ENCODE measurements at places on chromosomes 11 and 22. TPM values are rescaled to one million over a fixed set of nuclear protein-coding genes. Genes with fewer than 3 reads are reported as not detected.

The YPEL1 gene
- polyA plus RNA-seq: 14.5 TPM

The GRAP2 gene
- 1.3 TPM for polyA plus RNA-seq

The CNIH2 gene
- 3.3 TPM for polyA plus RNA-seq

DNA sequence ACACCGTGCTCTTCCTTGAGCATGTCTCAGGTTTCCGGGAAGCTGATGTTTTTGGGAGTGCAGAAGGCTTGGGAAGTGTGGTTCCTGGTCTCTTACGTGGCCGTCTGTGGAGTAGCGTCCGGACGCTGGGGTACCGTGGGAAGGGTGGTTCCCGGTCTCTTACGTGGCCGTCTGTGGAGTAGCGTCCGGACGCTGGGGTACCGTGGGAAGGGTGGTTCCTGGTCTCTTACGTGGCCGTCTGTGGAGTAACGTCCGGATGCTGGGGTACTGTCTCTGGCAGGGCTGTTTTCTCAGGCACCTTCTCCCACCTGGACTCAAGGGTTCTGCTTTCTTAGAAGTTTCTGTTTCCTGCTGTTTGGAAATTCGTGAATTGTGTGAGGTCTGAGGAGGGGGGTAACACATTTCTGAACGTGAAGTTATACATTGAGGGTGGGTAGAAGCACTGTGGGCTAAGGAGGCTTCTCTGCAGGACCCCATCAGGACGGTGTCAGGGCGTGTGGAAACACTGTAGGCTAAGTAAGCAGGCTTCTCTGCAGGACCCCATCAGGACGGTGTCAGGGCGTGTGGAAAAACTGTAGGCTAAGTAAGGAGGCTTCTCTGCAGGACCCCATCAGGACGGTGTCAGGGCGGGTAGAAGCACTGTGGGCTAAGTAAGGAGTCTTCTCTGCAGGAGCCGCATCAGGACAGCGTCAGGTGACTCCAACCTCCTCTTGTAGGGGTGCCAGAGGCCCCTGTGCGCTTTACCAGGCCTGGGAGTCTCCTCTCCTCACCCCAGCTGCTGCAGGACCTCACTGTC is 5.3 kb upstream of the IFITM3 start:
- DNase-seq: no peak

The MRGPRF gene
- 20.9 TPM for polyA plus RNA-seq

DNA sequence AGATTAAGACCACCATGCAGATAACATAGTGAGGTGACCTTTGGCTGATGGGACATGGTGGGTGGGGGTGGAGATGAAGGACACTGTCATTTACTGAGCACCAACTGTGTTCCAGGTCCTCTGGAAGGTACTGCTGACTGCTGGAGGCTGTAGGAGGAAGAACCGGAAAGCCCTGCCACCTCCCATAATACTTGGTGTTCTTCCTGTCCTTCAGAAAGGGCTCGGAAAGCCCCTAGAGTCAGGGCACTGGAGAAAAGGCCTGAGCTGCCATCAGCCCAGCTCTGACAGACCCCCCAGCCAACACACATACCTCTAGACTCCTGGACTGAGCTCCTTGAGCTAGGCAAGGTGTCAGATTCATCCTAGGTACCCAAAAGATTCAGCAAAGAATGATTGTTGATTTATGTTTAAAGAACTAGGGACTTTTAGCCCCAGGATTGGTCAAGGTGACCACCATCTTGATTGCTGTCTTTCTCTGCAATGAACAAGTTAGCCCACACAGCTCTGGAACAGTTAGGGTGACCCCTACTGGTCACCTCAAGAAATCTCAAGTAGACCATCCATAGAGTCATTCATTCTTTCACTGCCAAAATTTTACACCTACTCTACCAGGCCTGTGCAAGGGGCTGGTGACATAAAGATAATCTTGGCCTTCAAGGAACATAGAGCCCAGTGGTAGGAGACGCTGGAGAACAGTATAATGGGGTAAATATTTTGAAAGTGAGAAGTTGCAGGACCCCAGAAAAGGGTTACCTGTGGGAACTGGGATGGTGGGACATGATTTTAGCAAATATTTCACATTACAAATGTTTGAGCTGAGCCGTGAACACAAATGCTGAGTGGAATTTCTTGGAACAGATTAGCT is 39.4 kb downstream of the IRAG1 start:
- no peak for DNase-seq

DNA sequence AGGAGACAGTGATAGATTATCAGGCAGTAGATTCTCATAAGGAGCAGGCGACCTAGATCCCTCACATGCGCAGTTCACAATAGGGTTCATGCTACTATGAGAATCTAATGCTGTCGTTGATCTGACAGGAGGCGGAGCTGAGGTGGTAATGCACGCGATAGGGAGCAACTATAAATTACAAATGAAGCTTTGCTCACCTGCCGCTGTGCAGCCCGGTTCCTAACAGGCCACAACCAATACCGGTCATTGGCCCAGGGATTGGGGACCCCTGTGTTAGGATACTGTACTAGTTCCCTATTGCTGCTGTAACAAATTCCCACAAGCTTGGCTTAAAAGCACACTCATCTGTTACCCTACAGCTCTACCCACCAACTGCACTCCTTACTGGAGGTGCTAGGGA is 10.7 kb downstream of the B3GNT6 start:
- no peak for DNase-seq

DNA sequence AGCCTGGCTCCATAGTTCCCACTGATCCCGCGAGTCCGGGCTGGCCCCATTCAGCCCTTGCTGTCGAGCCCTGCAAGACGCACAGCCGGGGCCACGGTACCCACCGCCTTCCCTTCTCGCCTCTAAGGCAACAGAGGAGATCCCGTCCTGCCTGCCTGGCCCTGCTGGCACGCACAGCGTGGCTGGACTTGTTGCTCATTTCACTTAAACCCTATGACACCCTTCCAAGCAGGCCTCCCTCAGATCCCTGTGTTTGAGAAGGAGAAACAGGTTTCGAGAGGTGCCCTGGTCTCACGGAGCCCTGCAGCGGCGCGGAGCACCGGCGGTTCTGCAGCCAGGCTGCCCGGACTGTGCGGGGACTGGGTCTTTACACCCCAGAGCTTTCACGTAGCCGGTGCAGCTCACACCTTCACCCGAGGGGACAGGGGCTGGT is 1048.4 kb downstream of the BRD1 start:
- no peak for DNase-seq

GRCh38 chr11:111231836-111232235 is 13.7 kb upstream of the POU2AF2 start:
- no peak for DNase-seq

The P2RX3 gene
- 0.42 TPM for polyA plus RNA-seq

The IGLL5 gene
- polyA plus RNA-seq: not detected

DNA sequence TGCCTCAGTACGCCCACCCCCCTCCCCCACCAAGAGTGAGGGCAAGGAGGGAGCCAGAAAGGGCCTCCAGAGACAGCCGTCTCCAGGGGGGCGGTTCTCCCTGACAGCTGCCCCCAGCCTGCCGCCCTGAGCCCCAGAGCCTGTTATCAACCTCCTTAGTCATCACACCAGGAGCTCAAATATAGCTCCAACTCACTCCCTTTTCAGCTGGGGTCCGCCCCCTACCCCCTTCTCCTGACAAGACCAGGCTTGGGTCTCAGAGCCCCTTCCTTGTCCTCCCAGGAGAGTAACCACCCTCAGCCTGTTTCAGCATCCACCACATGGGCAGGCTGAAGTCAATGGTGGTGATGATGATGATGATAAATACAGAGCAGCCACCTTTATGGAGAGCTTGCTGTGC is 2.5 kb upstream of the INPP5J start:
- no peak for DNase-seq

The FOXRED1 gene
- 30.1 TPM for polyA plus RNA-seq

DNA sequence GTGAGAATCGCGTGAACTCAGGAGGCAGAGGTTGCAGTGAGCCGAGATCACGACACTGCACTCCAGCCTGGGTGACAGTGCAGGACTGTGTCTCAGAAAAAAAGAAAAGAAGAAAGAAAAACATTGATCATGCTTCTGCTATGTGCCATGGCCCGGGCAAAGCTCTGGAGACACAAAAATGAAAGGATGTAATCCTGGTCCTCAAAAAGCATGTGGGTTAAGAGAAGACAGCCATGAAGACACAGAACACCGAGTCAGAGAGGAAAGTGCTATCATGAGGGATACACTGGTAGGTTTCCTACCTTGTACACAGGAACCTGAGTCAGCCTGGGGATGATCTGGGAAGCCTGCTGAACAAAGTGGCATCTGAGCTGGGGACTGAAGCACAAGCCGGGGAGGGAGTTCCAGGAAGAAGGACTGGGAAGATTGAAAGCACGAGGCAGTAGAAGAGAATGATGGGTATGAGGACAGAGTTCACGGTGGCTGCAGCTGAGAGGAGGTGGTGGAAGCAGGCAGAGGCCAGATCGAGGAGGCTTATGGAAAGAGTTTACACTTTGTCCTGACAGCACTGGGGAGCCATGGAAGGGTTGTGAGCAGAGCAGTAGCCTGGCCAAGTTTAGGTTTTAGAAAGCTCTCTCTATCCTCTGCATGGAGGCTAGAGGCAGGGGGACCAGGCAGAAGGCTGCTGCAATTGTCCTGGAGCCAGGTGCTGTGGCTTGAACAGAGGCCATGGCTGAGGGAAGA is 9.9 kb upstream of the MAFF start:
- DNase-seq: no peak

GRCh38 chr11:68053981-68054812 is 15.4 kb downstream of the TCIRG1 start:
- no peak for DNase-seq

The MN1 gene
- 8.0 TPM for polyA plus RNA-seq

The SYT7 gene
- 5.6 TPM for polyA plus RNA-seq

The APOL5 gene
- not detected for polyA plus RNA-seq

DNA sequence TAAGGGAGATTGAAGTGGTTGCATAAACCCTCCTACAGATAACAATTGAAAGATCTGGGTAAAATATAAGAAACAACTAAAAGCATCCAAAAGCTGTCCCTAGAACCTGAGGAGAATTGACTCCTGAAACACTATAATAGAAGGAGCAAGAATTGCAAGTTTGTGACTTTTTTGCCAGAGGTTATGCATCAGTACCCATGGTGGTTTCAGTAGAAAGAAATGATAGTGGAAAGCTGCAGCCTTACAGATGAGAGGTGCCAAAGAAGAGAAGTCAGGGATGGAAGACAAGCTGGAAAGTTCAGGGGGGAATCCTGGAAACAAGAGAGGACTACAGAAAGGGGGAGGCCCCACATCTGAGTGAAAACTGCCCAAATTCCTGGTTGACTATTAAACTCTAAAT is 80.7 kb downstream of the PACS1 start:
- no peak for DNase-seq

The MS4A6A gene
- 21.0 TPM for polyA plus RNA-seq

The RRAS2 gene
- 56.4 TPM for polyA plus RNA-seq

DNA sequence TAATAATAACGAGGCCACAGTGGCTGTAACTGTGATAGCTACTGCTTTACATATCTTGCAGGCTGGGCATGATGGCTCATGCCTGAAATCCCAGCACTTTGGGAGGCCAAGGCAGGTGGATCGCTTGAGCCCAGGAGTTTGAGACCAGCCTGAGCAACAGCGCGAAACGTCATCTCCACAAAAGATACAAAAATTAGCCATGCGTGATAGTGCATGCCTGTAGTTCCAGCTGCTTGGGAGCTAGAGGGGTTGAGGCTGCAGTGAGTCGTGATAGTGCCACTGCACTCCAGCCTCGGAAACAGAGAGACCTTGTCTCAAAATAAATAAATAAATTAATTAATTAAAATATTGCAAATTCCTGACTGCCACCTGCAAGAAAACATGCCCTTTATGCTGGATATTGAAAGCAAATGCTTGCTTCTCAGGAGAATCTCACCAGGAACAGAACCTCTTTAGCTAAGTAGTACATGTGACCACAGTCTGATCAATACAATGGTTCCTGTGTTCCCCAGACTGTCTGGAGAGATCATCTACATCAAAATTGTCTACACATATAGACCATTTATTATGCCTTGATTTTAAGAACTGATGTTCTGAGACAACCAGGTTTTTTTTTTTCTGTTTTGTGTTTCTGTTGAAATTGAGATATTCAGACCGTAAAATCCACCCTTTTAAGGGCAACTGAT is 6.3 kb downstream of the ZBTB3 start:
- no peak for DNase-seq

- no peak for DNase-seq
Observed at GRCh38 chr11:131816051-131816450, 445.6 kb downstream of the NTM start.

The ZFTA gene
- polyA plus RNA-seq: 41.7 TPM

DNA sequence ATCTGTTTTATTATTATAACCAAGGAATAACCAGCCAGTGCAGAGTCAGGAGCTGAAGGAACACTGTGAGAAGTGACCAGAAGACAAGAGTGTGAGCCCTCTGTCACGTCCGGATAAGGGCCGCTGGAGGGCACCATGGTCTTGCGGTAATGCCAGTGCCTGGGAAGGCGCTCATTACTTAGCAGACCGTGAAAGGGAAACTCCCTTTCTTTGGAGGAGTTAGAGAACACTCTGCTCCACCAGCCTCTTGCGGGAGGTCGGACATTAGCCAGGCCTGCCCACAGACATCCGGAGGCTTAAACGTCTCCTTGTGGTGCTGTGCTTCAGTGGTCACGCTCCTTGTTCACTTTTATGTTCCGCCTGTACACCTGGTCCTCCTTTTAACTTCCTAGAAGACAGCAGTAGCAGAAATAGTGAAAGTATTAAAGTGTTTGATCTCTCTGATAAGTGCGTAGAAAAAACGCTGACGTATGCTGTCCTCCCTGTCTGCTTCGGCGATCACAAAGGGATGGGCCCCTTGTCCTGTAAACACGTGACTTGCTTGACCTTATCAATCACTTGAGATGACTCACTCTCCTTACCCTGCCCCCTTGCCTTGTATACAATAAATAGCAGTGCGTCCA is 120.6 kb upstream of the LMO1 start:
- DNase-seq: peak; percentile 41

The MYOD1 gene
- polyA plus RNA-seq: not detected

The OR5P2 gene
- polyA plus RNA-seq: not detected

- DNase-seq: no peak
Observed at GRCh38 chr11:67045314-67045713, 11.3 kb upstream of the RHOD start.

All from right renal cortex interstitium (tissue), 3 donors.